Naive thymus-derived CD4-positive, alpha-beta T cell (primary cell): ENCODE measurements at places on chromosomes 6 and 20. TPM values are rescaled to one million over a fixed set of nuclear protein-coding genes. Genes with fewer than 3 reads are reported as not detected.

DNA sequence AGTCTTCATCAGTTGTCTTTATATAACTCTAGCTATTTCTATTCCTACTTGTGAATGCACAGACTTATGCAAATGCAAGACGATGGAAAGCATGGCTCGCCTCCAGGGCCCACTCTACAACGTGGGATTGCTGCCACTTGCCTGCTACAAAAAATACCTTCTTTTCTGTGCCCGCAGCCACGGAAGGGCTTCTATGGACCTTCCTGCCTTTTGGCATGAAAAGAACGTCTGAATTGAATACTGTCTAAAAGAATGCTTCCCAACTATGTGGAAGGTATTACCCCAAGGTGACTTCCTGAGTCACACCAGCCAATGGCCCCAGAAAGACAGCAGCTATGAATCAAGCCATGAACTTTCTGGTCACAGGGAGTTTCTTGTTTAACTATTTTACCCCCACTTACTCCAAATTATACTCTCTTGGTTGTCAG lies 261.2 kb downstream of the HIVEP2 start:
- DNase-seq, result no peak

- no peak for DNase-seq
Observed at GRCh38 chr6:139407718-139408222, 33.3 kb upstream of the CITED2 start.

The PCSK2 gene
- not detected for total RNA-seq

- no peak for DNase-seq
Observed at GRCh38 chr6:136761227-136761922, 30.9 kb downstream of the MAP3K5 start.

The CD24 gene
- 3.5 TPM for total RNA-seq
